Thymus (tissue), 14 donors: ENCODE measurements at places on chromosomes 16 and 17. TPM values are rescaled to one million over a fixed set of nuclear protein-coding genes. Genes with fewer than 3 reads are reported as not detected.

Gene CIBAR2
- 0.46 TPM for polyA plus RNA-seq

Gene SPHK1
- polyA plus RNA-seq = 35.2 TPM

Gene MYH1
- 0.23 TPM for polyA plus RNA-seq

Gene CCL17
- polyA plus RNA-seq = 38.6 TPM

Gene CD300LB
- 0.64 TPM for polyA plus RNA-seq

Gene HBA1
- 9.9 TPM for polyA plus RNA-seq

Gene RND2
- polyA plus RNA-seq = 0.41 TPM

Gene RGS11
- polyA plus RNA-seq = 1.3 TPM

Gene NPIPA7
- polyA plus RNA-seq = 32.5 TPM

Gene TRPV2
- polyA plus RNA-seq = 39.8 TPM

Gene TUBB3
- 10.6 TPM for polyA plus RNA-seq

Gene ADGRG3
- polyA plus RNA-seq = 0.94 TPM

Gene GJC1
- 2.1 TPM for polyA plus RNA-seq

Gene TMEM97
- polyA plus RNA-seq = 3.3 TPM
